Fibroblast of skin of right biceps (primary cell): ENCODE measurements at places on chromosomes 16 and 17.

DNA sequence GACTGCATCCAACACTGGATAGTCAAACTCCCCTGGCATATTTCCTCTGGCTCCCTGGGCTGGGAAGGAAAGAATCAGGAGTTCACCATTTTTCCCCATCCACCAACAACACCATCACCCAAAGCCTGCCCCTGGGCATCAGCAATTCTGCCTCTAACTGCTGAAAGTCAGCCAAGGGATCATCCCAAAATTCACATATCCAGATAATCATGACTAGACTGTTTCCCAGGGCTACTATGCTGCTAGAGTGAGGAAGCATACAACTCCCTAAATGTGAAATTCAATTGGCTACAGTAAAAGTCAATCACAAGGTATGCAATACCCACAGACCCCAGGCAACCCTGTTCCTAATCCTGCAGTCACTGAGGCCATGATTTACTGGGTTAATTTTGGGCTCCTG, 230.6 kb downstream of the C16orf95 start:
- DNase-seq, result peak; percentile 60

- peak; percentile 88 for DNase-seq
Observed at GRCh38 chr16:11047057-11047456, 102.7 kb downstream of the CLEC16A start.

DNA sequence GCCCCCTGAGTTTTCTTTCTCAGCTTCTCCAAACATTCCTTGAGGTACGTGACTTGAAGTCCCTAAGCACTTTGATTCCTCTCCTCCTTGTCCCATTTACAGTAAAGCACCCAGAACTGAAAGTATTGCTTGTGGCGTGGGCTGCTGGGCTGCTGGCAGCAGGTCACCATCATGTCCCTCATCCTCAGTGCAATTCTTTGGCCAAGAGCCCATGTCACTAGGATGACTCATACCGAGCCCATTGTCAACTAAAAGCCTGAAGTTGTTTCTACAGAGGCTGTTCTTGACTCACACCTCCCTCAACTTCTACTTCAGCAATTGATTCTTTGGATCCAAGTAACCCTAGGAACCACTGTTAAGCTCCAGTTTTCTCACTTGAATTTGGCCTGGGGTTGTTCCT, 54.3 kb downstream of the KPNA2 start:
- DNase-seq, result peak; percentile 19

GRCh38 chr16:16188827-16189226, 34.5 kb downstream of the ABCC6 start:
- DNase-seq, result no peak

- no peak for DNase-seq
Observed at GRCh38 chr17:68424861-68425260, 32.4 kb downstream of the WIPI1 start.

- peak; percentile 29 for DNase-seq
Observed at GRCh38 chr17:34703533-34703932, 124.2 kb downstream of the TMEM132E start.

DNA sequence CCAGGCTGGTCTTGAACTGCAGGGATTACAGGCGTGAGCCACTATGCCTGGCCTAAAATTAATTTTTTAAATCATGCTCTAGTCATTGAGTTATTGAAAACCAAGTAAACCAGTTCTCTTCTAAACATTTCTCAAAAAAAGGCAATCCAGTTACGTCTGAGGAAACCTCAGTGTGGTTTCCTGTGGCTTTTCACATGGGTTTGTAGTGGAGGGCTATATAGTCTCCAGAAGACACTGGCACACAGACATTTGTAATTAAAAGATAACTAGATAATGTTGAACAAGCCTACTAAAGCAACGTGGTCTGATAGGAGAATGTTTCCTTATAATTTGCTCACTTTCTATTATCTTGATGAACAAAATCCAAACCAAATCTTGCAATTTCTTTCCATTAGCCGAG, 5.2 kb upstream of the TOB1 start:
- no peak for DNase-seq

DNA sequence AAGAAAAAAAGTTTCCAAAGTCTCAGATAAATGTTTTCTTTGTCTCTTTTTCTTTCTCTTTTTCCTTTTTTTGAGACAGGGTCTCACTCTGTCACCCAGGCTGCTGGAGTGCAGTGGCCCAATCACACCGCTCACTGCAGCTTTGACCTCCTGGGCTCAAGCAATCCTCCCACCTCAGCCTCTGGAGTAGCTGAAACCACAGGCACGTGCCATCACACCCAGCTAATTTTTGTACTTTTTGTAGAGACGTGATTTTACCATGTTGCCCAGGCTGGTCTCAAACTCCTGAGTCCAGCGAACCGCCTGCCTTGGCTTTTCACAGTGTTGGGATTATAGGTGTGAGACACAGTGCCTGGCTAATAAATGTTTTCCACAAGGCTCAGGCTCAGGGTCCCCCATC, 53.3 kb upstream of the KSR1 start:
- no peak for DNase-seq

GRCh38 chr17:75048249-75048878, 1.3 kb downstream of the KCTD2 start:
- DNase-seq, result no peak

DNA sequence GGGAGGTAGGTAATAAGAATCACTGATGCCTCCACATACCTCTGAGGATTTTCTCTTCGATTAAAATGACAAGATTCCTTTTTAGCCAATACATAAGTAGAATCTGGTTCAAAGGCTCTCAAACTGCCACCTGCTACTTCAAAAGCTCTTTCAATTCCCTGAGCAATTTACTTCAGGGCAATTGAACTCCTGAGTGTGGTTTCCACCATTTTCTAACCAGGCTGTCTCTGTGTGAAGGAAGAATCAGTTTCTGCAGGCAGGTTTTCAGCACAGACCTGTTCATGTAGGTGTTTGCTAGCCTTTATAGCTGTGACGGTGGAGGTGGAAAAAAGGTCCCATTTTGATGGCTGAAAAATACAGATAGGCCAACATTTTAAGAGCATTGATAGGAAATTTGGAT, 18.2 kb upstream of the HS3ST3B1 start:
- no peak for DNase-seq

GRCh38 chr17:65920996-65921395, 270.9 kb downstream of the CEP112 start:
- no peak for DNase-seq

GRCh38 chr16:82668094-82668493, 41.3 kb downstream of the CDH13 start:
- no peak for DNase-seq

GRCh38 chr17:31596382-31597323, 205.2 kb downstream of the RAB11FIP4 start:
- DNase-seq, result peak; percentile 99

GRCh38 chr17:12547831-12548230, 117.9 kb upstream of the MYOCD start:
- DNase-seq, result peak; percentile 25

GRCh38 chr17:41914358-41914766, 4.4 kb downstream of the ACLY start:
- no peak for DNase-seq
